ENCODE measurements at places on chromosomes 4 and X. TPM values are rescaled to one million over a fixed set of nuclear protein-coding genes. Genes with fewer than 3 reads are reported as not detected.
A peak's percentile ranks its signal among the peaks of the same experiment; 100 is the strongest.

The CYSLTR1 gene
- 0.66 TPM for total RNA-seq

The UGT8 gene
- 0.30 TPM for total RNA-seq

The SCD5 gene
- 4.0 TPM for total RNA-seq

The CLNK gene
- 0.32 TPM for total RNA-seq

The LAS1L gene
- 79.8 TPM for total RNA-seq

The TAB3 gene
- total RNA-seq, result 23.0 TPM

The BRCC3 gene
- total RNA-seq, result 41.2 TPM

The ADGRL3 gene
- not detected for total RNA-seq

The TMPRSS11F gene
- total RNA-seq, result not detected

The ASB12 gene
- total RNA-seq, result 0.16 TPM

The GPC3 gene
- 0.14 TPM for total RNA-seq

The CLIC2 gene
- 0.49 TPM for total RNA-seq

The FHIP1A gene
- 0.62 TPM for total RNA-seq

- no peaks in the 10 kb centered on the region for H3K4me1 ChIP-seq
- H3K27ac ChIP-seq, result no peak overlapping the region
- H3K27me3 ChIP-seq, result no peaks in the 10 kb centered on the region
- H3K4me3 ChIP-seq, result no peak overlapping the region
Measured at GRCh38 chr4:91233164-91233563, 1070.6 kb upstream of the GRID2 start.

GRCh38 chr4:125039550-125039949, 275.2 kb upstream of the FAT4 start:
- H3K27me3 ChIP-seq, result no peaks in the 10 kb centered on the region
- no peak overlapping the region for H3K4me3 ChIP-seq
- no peak for DNase-seq
- H3K27ac ChIP-seq, result no peak overlapping the region

DNA sequence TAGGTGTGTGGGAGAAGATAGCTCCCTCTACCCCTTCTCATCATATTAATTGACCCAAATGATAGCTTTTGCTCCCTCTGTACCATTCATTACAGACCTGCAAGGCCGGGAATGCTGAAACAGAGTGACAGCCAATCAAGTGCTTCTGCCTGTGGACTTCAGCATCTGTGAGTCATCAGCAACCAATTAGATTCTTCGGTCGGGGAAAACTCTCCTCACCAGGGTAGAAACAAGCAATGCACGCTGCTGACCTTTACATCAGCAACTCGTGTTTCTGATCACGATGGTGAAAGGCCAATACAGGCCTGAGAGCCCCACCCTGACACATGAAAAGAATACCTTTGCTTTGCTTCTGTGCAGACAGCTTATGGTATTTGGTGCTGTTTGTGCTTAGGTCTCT, 347.2 kb upstream of the DDX53 start:
- H3K27ac ChIP-seq, result no peak overlapping the region
- H3K4me3 ChIP-seq, result no peak overlapping the region
- H3K36me3 ChIP-seq, result no peaks in the 10 kb centered on the region
- H3K4me1 ChIP-seq, result no peaks in the 10 kb centered on the region
- DNase-seq, result no peak
- H3K27me3 ChIP-seq, result no peaks in the 10 kb centered on the region

GRCh38 chrX:136219893-136220292, 31.3 kb downstream of the MAP7D3 start:
- H3K4me3 ChIP-seq, result no peak overlapping the region
- peaks cover 2% of the 10 kb centered on the region for H3K4me1 ChIP-seq
- no peak overlapping the region for H3K27ac ChIP-seq
- no peak for DNase-seq
- H3K27me3 ChIP-seq, result no peaks in the 10 kb centered on the region

DNA sequence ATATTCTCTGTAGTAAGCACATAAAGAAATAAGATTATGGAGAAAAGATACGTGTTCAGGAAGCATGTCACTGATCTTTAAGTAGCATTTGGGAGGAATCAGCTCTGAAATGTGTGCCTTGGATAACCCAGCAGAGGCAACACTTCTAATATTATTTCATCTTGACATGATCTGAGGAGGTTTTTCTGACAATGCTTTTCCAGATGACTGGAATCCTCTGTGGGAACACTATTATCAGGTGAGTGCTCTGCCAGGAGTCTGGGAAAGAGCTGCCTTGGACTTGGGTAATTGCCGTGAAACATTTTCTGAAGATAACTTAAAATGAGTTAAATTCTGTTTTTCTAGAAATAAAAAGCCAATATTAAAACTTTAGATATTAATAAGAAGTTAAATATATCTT, 78.2 kb upstream of the QRFPR start:
- no peak overlapping the region for H3K27ac ChIP-seq
- H3K4me1 ChIP-seq, result peaks cover 5% of the 10 kb centered on the region

DNA sequence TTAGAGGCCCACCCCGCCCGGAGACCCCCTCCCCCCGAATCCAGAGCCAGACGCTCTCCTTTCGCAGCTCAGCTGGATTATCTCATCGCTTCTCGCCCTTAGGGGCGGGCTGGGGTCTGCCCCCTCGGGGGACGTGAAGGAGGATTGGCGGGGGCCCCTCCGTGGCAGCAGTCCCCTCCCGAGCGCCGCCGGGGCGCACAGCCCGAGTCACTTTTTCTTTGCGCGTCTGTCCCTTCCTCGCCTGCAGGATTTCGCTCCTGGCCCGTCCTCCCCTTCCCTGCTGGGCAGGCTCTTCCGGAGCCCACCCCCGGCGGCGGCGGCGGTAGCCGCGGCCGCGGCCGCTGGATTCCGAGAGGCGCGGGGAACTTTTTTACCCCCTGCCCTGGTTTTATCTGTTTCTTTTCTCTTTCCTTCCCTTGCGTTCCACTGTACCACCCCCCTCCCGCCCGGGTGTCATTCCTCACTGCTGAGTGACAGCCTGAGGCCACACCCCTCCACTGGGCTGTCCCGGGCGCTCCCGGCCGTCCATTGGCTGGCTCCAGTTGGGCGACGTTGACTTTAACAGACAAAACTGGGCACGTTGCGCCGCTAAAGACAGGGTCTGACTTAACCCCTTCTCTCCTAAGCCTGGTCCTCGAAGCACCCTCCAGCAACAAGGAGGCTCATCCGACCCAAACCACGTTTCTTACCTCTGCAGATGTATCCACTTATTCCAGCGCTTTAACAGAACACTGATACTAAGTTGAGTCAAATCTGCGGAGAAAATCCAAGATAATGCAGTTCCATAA, 492 bp upstream of the NKX3-2 start:
- H3K4me1 ChIP-seq, result peaks cover 41% of the 10 kb centered on the region
- H3K36me3 ChIP-seq, result peaks cover 8% of the 10 kb centered on the region
- H3K27me3 ChIP-seq, result peaks cover 91% of the 10 kb centered on the region
- H3K27ac ChIP-seq, result peak overlapping the region; percentile 76

DNA sequence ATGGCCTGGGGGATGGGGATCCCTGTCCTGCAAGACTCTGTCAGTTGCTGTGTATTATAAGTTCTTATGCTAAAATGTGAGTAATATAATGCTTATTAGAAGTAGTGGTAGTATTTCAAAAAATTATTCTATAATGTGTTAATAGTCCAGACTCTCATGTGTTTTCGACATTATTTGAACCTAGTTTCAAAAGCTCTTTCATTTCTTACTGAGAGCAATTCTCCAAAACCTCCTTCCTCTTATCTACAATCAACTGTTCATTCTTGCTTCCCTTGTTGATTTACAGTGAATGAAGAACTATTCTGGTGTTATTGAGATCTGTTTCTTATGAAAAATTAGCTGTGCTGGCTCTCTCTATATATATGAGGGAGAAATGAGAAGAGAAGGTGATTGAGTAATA, 32.9 kb upstream of the PTPN13 start:
- H3K27ac ChIP-seq, result no peak overlapping the region
- no peaks in the 10 kb centered on the region for H3K36me3 ChIP-seq
- DNase-seq, result no peak
- peaks cover 2% of the 10 kb centered on the region for H3K4me1 ChIP-seq
- H3K27me3 ChIP-seq, result no peaks in the 10 kb centered on the region

DNA sequence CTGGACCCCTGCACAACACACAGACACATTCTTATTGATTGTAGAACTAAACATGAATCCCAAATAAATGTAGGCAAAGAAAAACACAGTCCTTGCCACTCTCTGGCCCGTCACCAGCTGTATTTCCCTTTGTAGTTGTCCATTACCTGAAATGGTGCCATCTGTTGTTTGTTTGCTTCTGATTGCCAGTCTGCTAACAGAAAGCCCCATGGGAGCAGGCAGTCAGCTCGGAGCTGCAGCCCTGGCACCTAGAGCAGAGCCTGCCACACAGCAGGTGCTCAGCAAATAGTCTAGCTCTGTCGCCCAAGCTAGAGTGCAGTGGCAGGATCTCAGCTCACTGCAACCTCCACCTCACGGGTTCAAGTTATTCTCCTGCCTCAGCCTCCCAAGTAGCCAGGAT, 28.9 kb downstream of the CPLX1 start:
- no peak for DNase-seq
- H3K27me3 ChIP-seq, result peaks cover 34% of the 10 kb centered on the region
- no peak overlapping the region for H3K4me3 ChIP-seq
- H3K4me1 ChIP-seq, result peaks cover 36% of the 10 kb centered on the region
- H3K27ac ChIP-seq, result no peak overlapping the region

DNA sequence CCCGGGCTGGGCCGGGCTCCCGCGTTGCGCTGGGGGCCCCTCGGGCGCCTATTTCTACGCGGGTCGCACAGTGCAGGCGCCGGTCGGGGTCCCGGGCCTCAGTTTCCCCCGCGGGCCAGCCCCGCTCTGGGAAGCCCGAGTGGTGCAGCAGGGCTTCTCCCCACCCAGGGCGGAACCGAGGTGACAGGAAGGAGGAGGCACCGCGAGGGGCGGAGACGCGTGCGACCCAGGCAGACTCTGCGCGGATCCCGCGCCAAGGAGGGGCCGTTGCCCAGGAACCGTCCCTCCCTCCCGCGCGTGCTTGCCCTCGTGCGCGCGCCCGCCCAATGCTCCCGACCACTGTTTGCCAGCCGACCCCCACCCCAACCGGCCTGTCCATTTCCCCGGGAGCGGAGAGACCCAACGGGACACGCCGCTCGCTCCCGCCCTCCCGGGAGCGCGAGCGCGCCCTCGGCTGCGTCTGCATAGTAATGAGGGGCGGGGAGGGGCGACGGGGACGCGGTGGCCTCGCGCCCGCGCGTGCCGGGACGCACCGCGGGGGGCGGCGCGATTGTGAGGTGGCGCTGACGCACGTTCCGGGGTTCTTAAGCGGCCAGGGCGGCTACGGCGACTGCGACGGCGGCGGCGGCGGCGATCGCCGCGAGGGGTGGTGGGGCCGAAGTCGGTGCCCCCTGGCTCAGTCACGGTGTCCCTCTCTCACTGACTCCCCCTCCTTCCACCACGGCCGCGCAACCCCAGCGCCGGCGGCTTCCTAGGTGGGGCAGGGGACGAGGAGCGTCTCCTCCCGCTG, at the start of gene CPEB2:
Gene CPEB2, plus strand, starts transcription at position 613 of the 790 bp plus-strand sequence. CDS start 193 bp downstream, outside the sequence.
- peaks cover 18% of the 10 kb centered on the region for H3K4me1 ChIP-seq
- H3K27ac ChIP-seq, result peak within 1 kb of the TSS; percentile 92
- peak within 1 kb of the TSS; percentile 89 for H3K4me3 ChIP-seq
- no peaks in the 10 kb centered on the region for H3K36me3 ChIP-seq
- no peaks in the 10 kb centered on the region for H3K27me3 ChIP-seq

- H3K27ac ChIP-seq, result no peak overlapping the region
- no peaks in the 10 kb centered on the region for H3K36me3 ChIP-seq
- no peak overlapping the region for H3K4me3 ChIP-seq
- no peaks in the 10 kb centered on the region for H3K4me1 ChIP-seq
- DNase-seq, result no peak
- no peaks in the 10 kb centered on the region for H3K27me3 ChIP-seq
Measured at GRCh38 chrX:142095651-142096245, 109.3 kb downstream of the MAGEC2 start.

DNA sequence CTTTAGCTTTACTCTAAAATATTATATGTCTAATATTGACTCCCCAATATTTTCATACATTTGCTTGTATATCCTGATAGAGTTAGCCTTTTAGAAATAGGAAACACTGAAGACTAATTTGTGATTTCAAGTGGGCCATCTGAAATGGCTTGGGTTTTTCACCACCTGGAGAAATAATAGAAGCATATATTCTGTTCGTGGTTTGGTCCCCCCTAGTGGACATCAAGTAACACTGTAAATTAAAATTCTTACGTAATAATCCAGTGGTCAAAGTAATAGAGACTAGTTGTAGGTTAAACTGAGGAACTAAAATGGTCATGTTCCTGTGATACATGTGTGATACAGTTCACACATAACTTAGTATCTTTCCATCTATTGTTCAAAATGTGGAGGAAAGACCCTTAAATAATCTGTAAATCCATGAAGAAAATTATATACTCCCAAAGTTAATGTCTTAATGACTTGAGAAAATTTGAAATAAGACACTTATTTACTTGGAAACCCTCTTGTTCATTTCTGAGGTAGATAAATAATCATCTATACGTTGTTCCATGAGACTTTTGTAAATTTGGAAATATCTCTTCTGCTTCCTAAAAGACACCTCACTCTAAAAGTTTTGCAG, 79.8 kb upstream of the SMARCAD1 start:
- no peaks in the 10 kb centered on the region for H3K4me1 ChIP-seq
- DNase-seq, result no peak

- peaks cover 6% of the 10 kb centered on the region for H3K4me1 ChIP-seq
- DNase-seq, result no peak
- no peak overlapping the region for H3K27ac ChIP-seq
Measured at GRCh38 chr4:54637325-54637724, 20.4 kb upstream of the KIT start.

DNA sequence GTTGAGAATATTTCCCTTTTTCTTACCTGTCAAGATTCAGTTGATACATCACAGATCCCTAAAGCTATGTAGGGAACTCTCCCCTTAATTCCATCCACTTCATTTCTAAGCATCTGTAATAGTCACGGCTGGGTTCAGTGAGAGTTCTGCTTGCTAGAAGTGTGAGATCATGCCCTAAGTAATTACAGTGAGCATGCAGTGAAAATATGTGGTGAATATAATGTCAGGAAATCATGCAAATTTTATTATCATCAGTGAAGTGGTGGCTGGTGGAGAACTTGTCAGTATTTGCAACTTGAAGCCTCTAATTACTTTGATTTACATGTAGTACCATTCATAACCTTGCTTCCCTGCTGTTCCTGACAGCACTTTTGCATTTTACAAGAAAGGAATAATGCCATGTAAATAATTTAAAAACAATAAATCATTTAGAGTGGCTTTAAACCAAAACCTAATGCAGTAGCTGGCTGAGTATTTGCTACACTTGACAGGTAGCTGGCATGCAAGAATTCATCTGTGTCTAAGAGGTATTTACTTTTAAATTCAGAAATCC, 28.3 kb upstream of the CFAP299 start:
- H3K27me3 ChIP-seq, result peaks cover 13% of the 10 kb centered on the region
- DNase-seq, result no peak
- no peaks in the 10 kb centered on the region for H3K4me1 ChIP-seq

DNA sequence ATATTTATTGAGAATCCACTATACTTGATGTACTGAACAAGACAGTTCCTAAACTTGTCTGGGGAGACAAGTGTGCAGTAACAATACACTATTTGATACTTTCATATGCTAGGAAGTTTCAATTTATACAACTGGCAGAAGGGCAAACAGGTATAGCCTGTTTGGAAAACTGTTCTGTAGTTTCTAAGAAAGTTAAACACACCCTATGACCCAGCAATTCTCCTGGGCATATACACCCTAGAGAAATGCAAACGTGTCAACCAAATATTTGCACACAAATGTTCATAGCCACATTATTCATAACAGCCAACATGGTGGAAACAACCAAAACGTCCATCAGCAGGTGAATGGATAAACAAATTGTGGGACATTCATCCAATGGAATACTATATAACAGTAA, 64.0 kb upstream of the BRS3 start:
- no peaks in the 10 kb centered on the region for H3K36me3 ChIP-seq
- no peak overlapping the region for H3K4me3 ChIP-seq
- DNase-seq, result no peak
- H3K27me3 ChIP-seq, result peaks cover 1% of the 10 kb centered on the region

GRCh38 chrX:40260146-40260747, 162.5 kb upstream of the BCOR start:
- H3K4me3 ChIP-seq, result no peak overlapping the region
- no peak overlapping the region for H3K27ac ChIP-seq
- DNase-seq, result no peak
- H3K36me3 ChIP-seq, result no peaks in the 10 kb centered on the region
- H3K27me3 ChIP-seq, result no peaks in the 10 kb centered on the region
- no peaks in the 10 kb centered on the region for H3K4me1 ChIP-seq
